ENCODE measurements at places on chromosomes 13 and 19. TPM values are rescaled to one million over a fixed set of nuclear protein-coding genes. Genes with fewer than 3 reads are reported as not detected.
A peak's percentile ranks its signal among the peaks of the same experiment; 100 is the strongest.

GRCh38 chr13:98509271-98510155, 67.4 kb downstream of the STK24 start:
- DNase-seq, result peak; percentile 78

GRCh38 chr13:77374786-77375185, 47.9 kb upstream of the MYCBP2 start:
- DNase-seq, result peak; percentile 36

DNA sequence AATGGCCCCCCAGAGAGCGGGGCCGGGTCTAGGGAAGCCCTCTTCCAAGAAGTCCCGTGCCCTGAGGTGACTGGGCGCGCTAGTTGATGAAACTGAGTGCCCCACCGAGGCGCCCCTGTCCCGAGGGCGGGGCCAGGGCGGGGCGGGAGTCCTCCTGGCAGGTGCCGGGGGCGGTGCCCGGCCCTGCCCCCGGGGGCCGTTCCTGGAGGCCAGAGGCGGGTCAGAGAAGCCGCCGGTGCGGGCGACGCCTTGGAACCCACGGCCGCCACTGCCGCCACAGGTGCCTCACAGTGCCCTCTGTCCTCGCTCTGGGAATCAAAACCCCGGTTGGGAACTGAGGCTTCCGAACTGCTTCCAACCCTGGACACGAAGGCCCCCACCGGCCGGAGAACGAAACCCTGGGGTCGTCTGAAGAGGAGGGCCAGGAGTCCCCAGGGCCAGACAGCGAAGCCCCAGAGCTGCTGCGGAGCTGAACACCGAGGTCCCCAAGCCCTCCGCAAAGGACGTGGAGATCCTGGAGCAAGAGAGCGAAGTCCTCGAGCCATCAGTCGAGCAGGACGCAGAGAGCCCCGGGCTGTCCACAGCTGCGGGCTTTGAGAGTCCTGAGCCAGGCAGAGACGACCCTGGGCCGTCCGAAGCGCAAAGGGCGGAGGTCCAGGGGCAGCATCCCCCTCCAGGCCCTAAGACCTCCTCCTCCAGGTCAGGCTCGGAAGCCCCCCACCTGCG, at the start of gene MISP3:
Gene MISP3, plus strand, starts transcription at position 252 of the 726 bp plus-strand sequence. CDS start 524 bp downstream, outside the sequence.
- peak; percentile 58 for DNase-seq

GRCh38 chr13:100300243-100300642, 211.3 kb downstream of the PCCA start:
- no peak for DNase-seq

DNA sequence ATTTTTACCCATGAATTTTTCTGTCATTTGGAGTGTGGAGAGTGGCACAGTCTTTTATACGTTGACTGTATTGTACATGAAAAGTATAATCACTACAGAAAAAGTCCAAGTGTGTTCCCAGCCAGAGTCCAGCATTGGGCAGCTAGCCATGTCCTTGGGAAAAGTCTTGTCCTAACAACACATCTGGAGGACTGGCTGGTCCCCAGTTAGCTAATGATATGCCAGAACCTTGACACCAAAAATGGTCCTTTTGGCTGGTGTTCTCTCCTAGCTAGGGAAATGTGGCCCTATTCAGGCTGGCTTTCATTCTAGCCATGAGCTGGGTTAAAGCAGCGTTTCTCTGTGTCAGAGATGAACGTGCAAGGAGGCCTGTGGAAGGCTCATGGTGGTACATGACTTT, 98.9 kb downstream of the ESD start:
- no peak for DNase-seq

GRCh38 chr19:15433519-15434069, 14.8 kb upstream of the AKAP8L start:
- DNase-seq, result no peak

GRCh38 chr19:1896508-1896907, 8.7 kb upstream of the ADAT3 start:
- DNase-seq, result no peak

GRCh38 chr19:47433121-47433520, 13.8 kb upstream of the MEIS3 start:
- DNase-seq, result no peak

- DNase-seq, result peak; percentile 63
Observed at GRCh38 chr19:29662604-29663404, 2.5 kb upstream of the PLEKHF1 start.

- DNase-seq, result no peak
Observed at GRCh38 chr13:33956346-33956745, 138.4 kb downstream of the RFC3 start.

DNA sequence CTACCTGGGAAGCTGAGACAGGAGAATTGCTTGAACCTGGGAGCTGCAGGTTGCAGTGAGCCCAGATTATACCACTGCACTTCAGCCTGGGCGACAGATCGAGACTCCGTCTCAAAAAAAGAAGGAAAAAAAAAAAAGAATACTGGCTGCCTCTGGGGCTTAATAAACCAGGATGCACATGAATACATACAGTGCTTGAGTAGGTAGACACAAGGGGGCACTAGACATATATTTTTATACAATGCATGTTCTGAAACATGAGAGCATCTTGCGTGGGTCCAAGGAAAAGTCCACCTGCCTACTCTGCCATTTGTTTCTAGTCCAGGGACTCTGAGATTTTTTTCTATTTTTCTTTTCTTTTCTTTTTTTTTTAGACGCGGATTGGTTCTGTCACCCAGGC, 31.2 kb downstream of the KEAP1 start:
- no peak for DNase-seq

DNA sequence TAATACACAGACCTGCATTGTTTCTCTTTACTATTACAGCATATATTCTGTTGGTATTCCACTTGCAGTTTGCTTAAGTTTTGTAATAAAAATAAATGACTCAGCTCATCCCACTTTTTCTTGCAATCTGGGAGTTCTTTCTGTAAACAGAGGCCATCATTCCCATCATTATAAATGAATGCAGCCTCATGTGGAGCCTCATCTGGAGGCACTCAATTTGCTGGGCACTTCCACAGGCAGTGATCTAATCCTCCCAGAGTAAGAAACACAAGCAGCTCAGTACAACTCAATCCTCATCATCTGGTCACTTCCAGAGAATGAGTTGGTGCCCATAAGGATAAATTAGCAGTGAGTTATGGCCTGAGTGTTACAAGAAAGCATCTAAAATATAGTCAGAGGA, 2801.9 kb downstream of the PCDH9 start:
- DNase-seq, result no peak

GRCh38 chr13:98295371-98295770, 118.3 kb upstream of the RNF113B start:
- DNase-seq, result no peak

GRCh38 chr19:6988257-6988656, 33.0 kb downstream of the MBD3L2B start:
- no peak for DNase-seq

DNA sequence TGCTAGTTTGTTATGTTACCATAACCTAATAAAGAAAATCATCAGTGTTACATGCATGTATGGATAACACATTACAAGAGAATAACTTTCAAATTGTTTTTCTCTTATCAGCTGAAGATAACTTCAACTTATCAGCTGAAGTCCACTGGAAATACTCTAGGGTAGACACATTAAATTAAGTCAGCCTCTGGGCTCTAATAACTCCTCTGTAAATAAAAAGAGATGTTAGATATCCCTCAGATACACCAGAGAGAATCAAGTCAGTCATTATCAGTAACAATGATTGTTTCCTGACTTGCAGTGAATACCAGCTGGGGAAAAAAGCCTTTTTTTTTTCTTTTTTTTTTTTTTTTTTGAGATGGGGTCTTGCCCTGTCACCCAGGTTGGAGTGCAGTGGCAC, 1.6 kb upstream of the KBTBD7 start:
- no peak for DNase-seq

GRCh38 chr13:27751953-27752532, 40.2 kb upstream of the GSX1 start:
- DNase-seq, result no peak

DNA sequence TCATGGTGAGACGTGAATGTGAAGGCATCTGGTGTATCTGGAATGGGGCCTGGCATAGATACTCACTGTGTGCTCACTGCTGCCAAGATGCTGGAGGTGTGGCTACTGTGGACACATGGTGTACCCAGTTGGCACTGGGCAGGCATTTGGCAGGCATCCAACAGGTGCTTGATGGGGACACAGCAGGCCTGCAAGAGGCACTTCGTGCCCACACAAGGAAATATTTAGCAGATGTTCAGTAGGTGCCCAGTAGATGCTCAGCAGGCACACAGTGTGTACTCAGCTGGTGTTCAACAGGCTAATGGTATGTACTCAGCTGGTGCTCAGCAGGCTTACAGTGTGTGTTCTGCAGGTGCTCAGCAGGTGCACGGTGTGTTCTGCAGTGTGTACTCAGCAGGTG, 14.2 kb downstream of the CRTC1 start:
- no peak for DNase-seq

DNA sequence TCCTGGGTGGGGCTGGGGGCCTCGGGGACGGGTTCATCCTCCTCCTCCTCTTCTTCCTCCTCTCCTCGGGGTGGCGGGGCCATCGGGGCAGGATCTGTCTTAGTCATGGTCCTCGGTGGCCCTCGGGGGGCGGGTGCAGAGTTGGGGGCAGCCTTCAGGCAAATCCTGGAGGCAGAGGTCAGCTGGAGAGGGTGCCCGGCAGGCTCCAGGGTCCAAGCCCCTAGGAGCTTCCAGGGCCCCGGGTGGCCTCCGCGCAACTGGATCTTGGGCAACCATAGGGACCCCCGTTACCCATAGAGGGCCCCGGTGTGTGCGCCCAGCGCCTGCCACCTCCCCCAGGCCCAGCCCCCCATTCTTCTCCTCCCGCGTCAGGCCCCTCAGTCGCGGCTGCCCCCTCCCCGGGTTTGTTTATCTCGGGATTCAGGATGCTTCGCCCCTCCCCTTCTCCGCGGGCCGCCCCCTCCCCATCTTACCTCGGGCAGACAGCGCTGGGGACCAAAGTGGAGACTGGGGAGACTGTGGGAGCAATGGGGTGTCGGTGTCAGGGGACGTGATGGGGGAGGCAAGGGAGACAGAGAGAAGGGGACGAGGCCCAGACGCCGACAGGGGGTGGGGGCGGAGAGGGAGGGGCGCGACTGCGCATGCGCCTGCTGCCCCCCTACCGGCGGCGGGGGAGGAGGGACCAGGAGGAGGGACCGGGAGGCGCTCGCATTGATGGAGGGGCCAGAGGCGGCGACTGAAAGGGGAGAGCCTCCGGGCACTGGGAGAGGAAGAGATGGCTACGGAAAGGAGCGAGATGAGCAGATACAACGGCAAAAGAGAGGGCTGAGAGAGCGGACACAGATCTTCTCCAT, at the start of gene CLIP3:
Gene CLIP3, minus strand, starts transcription at position 623 of the 854 bp plus-strand sequence. Its CDS starts 516 bp downstream, at position 107.
- DNase-seq, result peak; percentile 38

- DNase-seq, result no peak
Observed at GRCh38 chr13:47480121-47480520, 521.0 kb downstream of the SUCLA2 start.

GRCh38 chr13:20945952-20946383, 43.4 kb upstream of the XPO4 start:
- DNase-seq, result peak; percentile 12

GRCh38 chr13:77584106-77584505, 48.6 kb downstream of the SCEL start:
- DNase-seq, result no peak

DNA sequence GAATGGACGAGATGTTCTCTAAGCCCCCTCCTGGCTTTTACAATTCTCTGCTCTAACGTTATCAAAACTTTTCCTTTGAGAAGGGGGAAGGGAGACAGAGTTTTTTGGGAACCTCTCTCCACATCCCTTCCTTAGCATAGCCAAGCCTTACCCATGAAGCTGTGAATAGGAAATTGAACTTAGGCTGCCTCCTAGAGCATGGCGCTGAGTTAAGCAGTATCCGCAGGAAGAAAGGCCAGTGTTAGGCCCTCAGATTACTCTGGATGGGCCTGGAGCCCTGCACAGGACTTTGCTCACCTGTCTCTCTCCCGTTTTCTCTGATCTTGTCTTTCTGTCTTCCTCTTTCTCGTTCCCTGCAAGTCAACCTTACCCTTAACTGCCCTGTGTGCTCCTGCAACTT, 39.6 kb downstream of the CYP2B6 start:
- no peak for DNase-seq

GRCh38 chr13:59880468-59880867, 283.3 kb downstream of the DIAPH3 start:
- no peak for DNase-seq

SYNGR4 gene
- total RNA-seq, result 0.21 TPM

NLRP9 gene
- total RNA-seq, result not detected

CDX2 gene
- total RNA-seq, result not detected

ZNF560 gene
- not detected for total RNA-seq

ZNF527 gene
- total RNA-seq, result 4.4 TPM

SCN1B gene
- total RNA-seq, result 1.1 TPM

KANK3 gene
- 2.9 TPM for total RNA-seq

GPR4 gene
- total RNA-seq, result not detected

TINCR gene
- 1.1 TPM for total RNA-seq

DACT3 gene
- total RNA-seq, result 3.0 TPM

NCCRP1 gene
- total RNA-seq, result not detected

SAFB2 gene
- 76.4 TPM for total RNA-seq

CILP2 gene
- total RNA-seq, result 0.44 TPM
